Stimulated activated CD4-positive, alpha-beta T cell treated with anti-CD3 and anti-CD28 coated beads, TNF-alpha, amount 100 ng/mL, for 48 hours (primary cell): ENCODE measurements at places on chromosomes 6 and 20.

- no peak for DNase-seq
These were observed 7.3 kb downstream of the VPS16 start for GRCh38 chr20:2847802-2848201.

DNA sequence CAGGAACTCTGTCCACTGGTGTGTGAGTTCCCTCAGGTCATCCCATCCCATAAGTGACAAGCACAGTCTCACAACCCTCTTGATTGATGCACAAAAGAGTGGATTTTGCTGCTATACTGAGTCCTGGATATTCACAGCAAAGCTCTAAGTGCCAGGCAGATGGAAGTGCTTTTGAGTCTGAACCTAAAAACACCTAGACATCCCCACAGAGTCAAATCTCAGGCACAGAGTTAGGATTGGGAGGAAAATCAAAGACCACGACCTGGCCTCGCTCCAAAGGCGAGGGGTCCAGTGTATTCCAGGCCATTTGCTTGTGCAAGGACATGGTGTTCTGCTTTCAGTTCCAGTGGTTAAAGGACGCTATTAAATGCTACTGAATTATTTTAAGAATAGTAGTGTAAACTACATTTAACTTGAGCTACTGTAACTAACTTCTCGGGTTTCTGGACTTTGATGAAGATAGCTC is 56.8 kb downstream of the RREB1 start:
- no peak for DNase-seq

- DNase-seq = no peak
These were observed 38.9 kb downstream of the MRAP2 start for GRCh38 chr6:84072442-84072997.

DNA sequence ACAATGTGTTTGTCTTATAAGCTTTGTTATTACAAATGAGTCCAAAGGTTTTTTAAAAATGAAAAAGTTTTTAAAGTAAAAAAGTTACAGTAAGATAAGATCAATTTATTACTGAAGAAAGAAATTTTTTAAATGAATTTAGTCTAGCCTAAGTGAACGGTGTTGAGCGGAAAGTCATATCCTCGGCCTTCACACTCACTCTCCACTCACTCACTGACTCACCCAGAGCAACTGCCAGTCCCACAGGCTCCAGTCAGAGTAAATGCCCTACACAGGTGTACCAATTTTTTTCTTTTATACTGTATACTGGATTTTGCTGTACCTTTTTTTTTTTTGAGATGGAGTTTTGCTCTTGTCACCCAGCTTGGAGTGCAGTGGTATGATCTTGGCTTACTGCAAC is 42.7 kb upstream of the AGPAT4 start:
- DNase-seq = no peak

DNA sequence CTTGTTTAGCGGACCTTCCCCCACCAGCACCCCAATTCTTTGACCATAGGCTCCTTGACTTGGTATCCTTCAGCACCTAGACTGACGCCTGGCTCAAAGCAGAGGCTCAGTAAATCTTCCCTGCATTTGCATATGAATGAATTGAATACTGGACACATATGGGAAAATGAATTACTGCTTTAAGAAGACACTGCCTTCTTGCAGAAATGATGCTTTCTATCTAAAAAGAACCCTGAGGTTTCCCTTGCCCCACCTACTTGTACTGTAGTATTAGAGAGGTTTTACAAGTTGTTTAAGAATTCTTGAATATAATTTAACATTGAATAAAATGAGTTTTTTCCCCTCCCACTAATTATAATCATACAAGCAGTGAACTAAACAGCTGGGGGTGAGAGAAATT is 190.7 kb downstream of the SAMD5 start:
- DNase-seq = no peak

DNA sequence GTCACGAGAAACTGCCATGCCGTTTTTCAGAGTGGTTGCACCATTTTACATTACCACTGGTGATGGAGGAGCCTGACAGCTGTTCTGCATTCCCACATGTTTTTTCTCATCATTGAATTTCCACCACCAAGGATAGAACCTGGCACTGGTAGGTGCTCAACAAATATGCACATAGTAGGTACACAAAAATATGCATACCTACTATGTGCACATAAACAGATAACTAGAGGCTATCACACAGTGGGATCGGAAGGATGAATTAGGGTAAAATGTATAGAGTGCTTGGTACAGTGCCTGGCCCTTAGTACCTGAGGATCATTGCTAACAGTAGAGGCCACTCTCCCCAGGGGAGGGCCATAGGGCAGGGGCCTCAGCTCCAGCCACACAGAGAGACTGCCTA is 47.0 kb downstream of the SLC2A10 start:
- DNase-seq = no peak

- no peak for DNase-seq
These were observed 139.7 kb upstream of the PTPRK start for GRCh38 chr6:128659878-128660622.

- DNase-seq = no peak
These were observed 6.9 kb downstream of the RIMS4 start for GRCh38 chr20:44803383-44803941.

- no peak for DNase-seq
These were observed 1.5 kb downstream of the PBX2 start for GRCh38 chr6:32188381-32189068.

- DNase-seq = no peak
These were observed 88.8 kb downstream of the MAP3K4 start for GRCh38 chr6:161080263-161080970.

DNA sequence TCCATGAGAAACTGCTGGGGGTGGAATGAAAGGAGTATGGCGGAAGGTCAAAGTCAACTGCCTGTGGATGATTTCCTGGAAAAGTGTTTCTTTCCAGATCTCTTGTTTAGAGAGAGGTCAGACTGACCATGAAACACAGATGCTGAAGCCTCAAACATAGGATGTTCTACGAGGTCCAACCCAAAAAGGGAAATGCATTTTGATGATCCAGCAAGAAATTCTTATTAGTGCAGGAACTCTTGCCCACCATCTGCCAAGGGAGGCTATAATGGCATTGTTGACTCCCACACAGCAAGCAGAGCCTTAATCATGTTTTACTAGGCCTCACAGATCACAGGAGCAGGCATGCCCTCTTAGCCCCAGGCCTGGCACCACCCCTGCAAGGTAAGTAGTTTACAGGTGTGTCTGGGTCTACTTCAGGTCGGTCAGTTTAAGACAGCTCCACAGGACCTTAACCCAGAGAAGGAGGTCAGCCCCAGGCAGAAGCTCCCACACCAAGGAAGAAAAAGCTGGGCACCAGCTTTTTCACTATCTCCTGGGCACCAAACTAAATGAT is 67.6 kb upstream of the CNKSR3 start:
- DNase-seq = no peak

GRCh38 chr6:109793792-109794191 is 102.7 kb downstream of the FIG4 start:
- no peak for DNase-seq

GRCh38 chr20:10239954-10240353 is 21.3 kb downstream of the SNAP25 start:
- no peak for DNase-seq

DNA sequence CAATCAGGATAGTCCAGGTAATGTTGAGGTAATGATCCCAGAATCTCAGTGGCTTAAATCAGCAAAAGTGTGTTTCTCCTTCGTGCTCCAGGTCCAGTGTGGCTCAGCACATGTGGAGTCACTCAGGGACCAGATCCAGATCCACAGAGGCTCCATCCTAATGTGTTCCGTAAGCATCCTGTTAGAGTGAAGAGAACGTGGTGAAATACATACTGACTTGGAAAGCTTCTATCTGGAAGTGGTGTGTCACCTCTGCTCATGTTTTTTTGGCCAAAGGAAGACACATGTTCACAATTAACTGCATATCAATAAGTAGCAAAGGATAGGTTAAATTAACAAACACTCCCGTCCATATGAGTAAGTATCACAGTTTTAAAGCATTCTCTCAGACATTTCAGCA is 26.8 kb upstream of the PREP start:
- no peak for DNase-seq

- no peak for DNase-seq
These were observed 243.7 kb downstream of the TFAP2C start for GRCh38 chr20:56872620-56873458.

GRCh38 chr6:167401525-167402194 is 76.8 kb downstream of the TTLL2 start:
- DNase-seq = no peak

- DNase-seq = peak; percentile 17
These were observed 63.1 kb upstream of the KLHL31 start for GRCh38 chr6:53728570-53729194.

- no peak for DNase-seq
These were observed 478.2 kb upstream of the CITED2 start for GRCh38 chr6:139852488-139853140.

DNA sequence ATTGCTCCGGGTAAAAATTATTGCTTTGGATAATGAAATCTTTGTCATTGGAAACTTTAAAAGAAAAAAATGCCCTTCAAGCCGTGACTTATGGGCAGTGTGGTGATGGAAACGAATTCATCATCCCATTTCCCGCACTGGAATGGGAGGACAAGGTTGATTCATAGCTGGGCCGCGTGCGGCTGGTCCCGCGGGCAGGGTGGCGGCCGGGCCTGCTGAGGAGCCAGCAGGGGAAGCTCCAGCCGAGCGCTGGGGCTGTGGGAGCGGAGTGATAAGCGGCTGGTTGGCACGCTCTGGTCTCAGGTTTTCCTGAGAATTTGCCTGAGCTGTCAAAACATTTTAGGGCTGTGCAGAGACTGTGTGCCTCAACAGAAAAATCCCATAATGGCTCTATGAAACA is 351.7 kb downstream of the CDC5L start:
- no peak for DNase-seq

DNA sequence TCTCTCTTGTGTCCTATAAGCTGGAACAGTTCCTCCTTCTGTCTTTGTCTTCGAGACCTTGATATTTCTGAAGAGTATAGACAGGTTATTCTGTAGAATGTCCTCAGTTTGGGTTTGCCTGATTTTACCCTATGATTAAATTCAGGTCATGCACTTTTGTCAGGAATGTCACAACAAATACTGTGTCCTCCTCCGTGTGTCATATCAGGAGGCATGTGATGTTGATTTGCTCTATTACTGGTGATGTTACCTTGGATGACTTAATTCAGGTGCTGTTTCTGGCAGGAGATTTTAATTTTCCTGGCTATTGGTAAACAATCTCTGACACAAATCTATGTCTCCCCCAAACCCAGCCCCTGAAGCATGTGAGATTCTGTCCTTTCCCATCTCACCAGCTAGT is 33.3 kb upstream of the CHMP4B start:
- DNase-seq = no peak

GRCh38 chr6:91560409-91560808 is 973.5 kb upstream of the MAP3K7 start:
- no peak for DNase-seq

DNA sequence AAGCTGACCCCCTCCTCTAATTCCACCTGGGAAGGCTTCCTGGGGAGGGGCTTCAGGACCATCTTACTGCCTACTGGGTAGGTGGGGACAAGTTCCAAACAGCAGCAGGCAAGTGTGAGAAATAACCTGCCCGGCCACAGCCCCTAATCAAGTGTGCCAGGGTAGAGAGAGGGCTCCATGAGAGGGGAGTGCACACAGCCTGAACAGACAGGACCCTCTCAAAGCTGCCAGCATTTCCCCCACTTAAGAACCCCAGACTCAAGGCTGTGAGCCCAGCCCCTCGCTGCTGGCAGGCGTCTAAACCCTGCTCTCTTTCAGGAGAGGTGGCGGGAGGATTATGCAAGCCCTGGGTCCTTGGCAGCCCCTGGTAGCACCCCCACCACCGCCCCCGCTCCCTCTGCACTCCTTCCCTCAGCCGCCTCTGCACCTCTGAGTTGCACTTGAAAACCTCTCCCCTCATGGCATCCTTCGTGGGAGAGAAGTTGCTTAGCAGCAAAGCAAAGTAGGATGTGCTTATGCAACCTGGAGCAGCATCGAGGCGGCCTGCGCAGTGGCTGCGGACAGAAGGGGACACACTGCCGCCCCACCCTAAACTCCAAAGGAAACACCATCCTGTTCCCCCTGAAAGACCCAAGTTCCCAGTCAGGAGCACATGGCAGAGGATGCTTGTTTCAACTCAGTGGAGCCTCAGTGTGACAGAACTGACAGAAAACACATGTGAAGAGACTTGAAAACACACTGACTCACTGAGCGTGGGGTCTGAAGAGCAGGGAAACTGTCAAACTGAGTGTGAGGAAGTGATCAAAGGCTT is 10.5 kb downstream of the DDRGK1 start:
- DNase-seq = no peak

GRCh38 chr6:142011156-142011555 is 121.6 kb upstream of the GJE1 start:
- no peak for DNase-seq

GRCh38 chr20:62388839-62389600 is 2.1 kb downstream of the RPS21 start:
- DNase-seq = no peak

- no peak for DNase-seq
These were observed 15.8 kb upstream of the MAP7 start for GRCh38 chr6:136566007-136566487.

DNA sequence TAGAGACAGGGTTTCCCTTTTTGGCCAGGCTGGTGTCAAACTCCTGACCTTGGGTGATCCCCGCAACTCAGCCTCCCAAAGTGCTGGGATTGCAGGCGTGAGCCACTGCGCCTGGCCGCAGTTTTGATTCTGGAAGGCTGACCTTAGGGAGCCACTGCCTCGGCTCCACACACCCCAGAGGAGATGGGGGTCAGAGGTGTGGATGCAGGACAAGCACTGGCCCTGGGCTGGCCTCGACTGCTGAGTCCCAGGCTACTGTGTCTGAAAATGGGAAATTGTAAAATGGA is 1.5 kb downstream of the ZBP1 start:
- DNase-seq = no peak

GRCh38 chr6:151359486-151359885 is 31.9 kb downstream of the ZBTB2 start:
- DNase-seq = no peak
